ENCODE measurements at places on chromosomes 2 and 18.
A peak's percentile ranks its signal among the peaks of the same experiment; 100 is the strongest.

- peak; percentile 56 for DNase-seq
Measured at GRCh38 chr2:10407841-10408648, 40.1 kb downstream of the ODC1 start.

DNA sequence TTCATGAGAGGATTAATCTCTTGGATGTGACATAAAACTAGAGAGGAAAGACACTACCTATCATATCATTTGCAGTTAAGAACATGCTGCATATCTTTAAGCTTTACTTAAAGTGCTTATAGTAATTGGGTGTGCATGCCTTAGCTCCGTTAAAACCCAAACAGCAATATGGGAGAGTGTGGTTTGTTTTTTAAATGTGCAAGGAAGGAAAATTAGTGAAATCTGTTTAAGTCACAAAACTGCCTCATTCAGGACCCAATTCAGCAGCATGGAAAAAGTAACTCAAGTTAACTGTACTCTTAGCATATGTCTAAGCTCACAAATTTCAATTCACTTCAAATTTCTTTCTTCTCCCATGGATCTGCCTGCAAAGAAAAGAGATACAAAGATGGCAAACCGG, 182.2 kb downstream of the ARHGAP15 start:
- no peak for DNase-seq

GRCh38 chr2:149858216-149858615, 270.6 kb upstream of the MMADHC start:
- DNase-seq, result no peak

GRCh38 chr2:130873700-130874346, 37.1 kb downstream of the ARHGEF4 start:
- peak; percentile 13 for DNase-seq

DNA sequence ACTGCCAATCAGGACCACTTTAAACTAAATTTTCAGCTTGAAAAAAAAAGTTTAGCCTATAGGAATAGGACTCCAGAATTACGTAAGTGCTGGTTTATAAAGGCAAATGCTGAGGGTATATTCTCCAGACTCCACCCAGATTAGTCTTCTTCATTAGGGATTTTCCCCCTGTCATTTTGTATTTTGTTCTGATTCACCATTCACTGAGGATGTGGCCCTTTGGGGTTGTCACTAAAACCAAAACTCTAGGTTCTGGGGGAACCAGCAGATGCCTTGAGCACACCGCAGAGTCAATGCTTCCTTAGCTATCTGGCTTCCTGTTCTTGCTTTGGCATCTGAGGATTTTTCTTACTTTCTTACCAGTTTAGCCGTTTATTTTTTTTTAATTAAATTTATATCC, 10.5 kb downstream of the SCYGR4 start:
- no peak for DNase-seq

GRCh38 chr18:79522451-79523205, 126.9 kb downstream of the NFATC1 start:
- DNase-seq, result no peak

DNA sequence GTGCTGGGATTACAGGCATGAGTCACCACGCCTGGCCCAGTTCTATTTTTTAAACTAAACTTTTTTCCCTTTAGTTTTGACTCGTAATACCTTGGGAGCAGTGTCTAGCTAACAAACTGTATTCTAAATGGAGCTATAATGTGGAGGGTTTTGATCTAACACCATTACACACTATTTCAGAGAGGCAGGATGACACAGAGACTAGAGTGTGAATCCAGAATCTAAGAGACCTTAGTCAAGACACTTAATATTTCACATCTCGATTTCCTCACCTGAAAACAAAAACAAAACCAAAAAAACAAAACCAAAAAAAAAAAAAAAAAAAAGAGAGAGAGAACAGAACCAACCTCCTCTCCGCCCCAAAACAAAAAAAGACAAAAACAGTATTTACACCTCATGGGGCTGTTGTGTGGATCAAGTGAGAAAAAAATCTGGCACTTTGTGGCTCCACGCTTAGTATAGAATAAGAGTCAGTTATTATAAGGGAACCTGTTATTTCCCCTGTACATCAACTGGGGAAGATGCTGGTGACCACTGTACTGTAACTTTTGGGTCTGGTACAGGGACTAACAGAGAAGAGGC, 31.3 kb downstream of the DARS1 start:
- DNase-seq, result no peak

- DNase-seq, result peak; percentile 50
Measured at GRCh38 chr2:15730545-15731212, 139.0 kb downstream of the DDX1 start.

DNA sequence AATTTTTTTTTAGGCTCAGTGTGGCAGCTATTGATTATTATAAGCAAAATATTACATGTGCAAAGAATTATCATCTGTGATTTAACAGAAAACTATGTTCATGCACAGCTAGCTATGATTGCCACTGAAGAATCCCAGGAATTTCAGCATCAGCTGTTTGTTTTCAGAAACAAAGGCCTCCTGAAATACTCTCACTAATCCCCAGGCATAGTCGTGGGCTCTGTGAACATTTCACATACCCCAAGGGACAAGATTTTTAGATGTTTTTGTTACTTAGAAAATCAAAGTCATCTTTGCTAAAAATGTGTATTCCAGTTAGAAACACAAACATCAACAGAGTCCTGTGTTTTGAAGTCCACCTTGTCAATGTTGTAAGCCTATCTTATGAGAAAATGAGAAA, 156.1 kb downstream of the MYO1B start:
- DNase-seq, result no peak

GRCh38 chr2:48209214-48209885, 303.1 kb upstream of the FBXO11 start:
- DNase-seq, result no peak

DNA sequence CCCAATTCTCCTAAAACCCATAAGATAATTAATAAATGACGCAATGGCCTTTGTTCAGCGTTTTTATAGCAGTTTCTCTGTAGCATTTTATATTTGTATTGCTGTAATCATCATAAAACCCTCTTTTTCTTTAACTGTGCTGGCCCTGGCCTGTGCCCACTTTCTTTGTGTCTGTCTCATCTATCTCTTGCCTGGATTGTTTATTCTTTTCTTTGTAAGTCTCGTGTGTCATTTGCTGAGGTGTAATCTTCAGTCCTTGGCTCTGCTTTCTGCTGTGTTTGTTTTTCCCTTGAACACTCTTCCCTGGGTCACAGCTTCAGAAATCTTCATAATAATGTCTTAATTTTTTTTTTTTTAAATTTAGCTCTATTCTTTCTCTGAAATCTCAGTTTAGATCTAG, 525.8 kb upstream of the LINC00305 start:
- no peak for DNase-seq

- no peak for DNase-seq
Measured at GRCh38 chr2:238225121-238225520, 14.7 kb downstream of the HES6 start.

GRCh38 chr18:13378150-13378549, 159.6 kb downstream of the LDLRAD4 start:
- no peak for DNase-seq

- no peak for DNase-seq
Measured at GRCh38 chr2:71736986-71737385, 283.6 kb downstream of the DYSF start.

GRCh38 chr2:172377408-172377807, 50.0 kb upstream of the ITGA6 start:
- DNase-seq, result no peak

- DNase-seq, result no peak
Measured at GRCh38 chr2:150983314-150983897, 278.3 kb downstream of the RBM43 start.

DNA sequence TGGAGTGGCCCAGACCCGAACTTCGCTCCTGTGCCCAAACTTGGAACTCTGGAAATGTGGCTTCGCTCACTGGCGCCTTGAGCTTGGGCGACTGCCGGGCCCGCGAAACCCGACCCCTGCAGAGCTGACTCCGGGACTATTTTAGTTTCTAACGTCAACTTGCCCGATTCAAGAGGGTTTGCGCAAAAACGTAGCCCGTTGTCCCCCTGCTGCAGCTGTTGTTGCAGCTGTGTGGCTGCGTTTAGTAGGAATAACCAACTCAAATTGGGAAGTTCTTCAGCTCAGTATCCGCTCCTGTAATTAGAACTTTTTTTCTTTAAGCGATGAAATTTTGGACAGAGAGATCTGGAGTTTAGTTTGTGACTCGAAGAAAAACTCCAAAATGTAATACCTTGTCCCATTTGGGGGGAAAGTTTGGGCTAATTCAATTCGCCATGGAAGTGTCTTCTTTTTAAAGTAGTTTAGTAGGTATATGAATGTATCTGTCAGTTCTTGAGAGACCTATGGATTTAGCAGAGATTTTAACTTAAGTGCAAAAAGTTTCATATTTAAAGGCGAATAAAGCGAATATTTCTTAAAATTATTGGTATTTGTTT, 559 bp downstream of the MYL12A start:
- DNase-seq, result no peak

DNA sequence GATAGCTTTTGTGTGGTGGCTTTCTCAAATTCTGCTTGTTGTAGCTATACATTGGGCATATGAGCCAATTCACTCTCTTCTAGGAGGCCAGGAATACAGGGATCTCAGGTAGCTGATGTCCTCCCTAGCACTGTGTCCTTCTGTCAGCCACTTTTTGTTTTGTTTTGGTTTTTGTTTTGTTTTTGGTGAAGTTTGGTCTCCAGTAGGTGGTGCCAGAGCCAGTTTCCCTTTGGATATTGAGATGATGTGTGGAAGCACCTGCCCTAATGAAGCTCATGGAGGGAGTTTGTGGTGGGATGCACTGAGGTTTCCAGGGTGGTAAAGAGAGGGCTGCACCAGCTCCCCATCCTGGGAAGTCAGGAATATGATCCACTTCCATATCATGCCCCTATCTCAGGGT, 100.5 kb upstream of the VWC2L start:
- DNase-seq, result no peak

- DNase-seq, result peak; percentile 53
Measured at GRCh38 chr2:70946832-70947442, 11.2 kb downstream of the ATP6V1B1 start.

- no peak for DNase-seq
Measured at GRCh38 chr18:6724331-6724730, 5.2 kb upstream of the ARHGAP28 start.

DNA sequence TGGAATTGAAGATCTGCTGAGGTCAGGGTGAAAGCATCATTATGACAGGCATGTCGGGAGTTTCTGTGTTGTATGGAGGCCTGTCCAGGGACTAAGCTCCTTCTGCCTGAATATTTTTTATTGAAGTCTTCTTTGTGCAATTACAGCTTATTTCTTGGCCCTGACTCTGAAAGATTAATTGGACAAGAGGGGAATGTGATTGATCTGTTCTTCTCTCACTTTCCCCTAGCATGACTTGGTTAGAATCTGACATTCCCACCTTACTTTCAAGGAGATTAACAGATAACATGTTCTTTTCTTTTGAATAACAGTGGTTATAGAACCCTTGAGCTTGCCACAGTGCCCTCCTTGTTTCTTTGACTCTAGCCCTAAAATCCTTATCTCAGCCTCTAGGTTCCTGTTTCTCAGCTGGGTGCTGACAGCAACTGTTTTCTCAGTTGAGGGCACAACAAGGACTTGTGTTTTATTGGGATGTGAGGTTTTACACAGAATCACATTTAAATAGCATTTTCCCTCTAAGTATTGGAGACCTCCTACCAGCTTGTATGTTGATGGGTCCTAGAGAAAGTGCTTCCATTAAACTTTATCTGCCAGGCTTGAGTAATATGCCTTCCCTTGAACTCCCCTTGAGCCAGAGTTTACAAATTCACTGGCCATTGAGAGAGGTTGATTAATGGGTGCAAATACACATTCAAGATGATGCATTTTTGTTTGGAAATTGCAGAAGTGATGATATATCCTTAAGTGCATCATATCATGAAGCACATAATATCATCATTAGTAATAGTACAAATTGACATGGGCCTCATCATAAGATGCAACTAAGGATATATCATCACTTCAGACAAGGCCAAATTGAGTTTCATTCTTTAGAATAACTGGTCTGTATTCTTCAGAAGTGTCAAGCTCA, 12.5 kb downstream of the TTLL4 start:
- peak; percentile 36 for DNase-seq

All from hematopoietic multipotent progenitor cell treated with erythropoietin and hydrocortisone succinate and interleukin-3 and kit ligand, for 17 days (in vitro differentiated cells).